ENCODE measurements at places on chromosomes 2 and 18.
A peak's percentile ranks its signal among the peaks of the same experiment; 100 is the strongest.

DNA sequence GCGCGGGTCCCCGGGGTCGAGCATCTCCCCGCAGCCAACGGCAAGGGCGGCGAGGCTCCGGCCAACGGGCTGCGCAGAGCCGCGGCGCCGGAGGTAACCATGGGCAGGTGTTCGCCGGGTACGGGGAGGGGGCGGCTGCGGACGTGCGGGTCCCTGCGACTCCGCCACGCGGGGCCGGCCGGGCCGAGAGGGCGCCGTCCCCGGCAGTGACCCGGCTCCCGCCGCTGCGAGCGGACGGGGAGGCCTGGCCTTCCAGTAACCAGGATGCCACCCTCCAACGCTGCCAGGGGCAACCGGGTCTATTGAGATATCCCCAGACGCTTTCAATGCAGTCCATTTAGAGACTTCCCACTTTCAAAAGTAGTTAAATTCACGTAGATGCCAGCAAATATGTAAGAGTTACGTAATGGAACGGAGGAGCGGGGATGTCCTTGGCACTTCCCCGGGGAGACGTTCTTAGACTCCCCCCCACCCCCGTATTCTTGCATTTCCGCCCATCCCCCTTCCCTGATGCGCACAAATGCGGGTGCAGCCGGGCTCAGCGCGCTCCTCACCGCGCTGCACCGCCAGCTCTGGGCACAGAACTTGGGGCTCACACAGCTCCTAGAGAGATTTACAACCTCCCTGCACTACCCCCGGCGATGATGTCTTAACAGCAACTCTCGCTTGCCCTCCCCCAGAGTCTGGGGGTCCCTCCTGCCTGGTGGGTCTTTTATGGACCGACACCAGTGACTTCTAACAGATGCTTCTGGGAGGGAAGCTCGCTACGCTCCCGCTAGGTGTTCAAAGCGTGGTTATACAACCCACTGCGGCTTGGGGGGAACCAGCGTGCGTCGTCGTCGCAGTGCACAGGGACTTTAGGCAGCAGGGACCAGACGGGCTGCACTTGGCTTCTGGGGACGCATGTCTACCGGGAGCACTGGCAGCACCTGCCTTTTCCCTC is 657 bp downstream of the SGPP2 start:
- peak; percentile 20 for DNase-seq
- peaks cover 11% of the 10 kb centered on the region for H3K4me1 ChIP-seq
- peaks cover 42% of the 10 kb centered on the region for H3K27me3 ChIP-seq
- peaks cover 5% of the 10 kb centered on the region for H3K36me3 ChIP-seq
- H3K27ac ChIP-seq: no peak overlapping the region

GRCh38 chr2:106827158-106827557 is 58.8 kb downstream of the ST6GAL2 start:
- no peak for DNase-seq
- no peaks in the 10 kb centered on the region for H3K36me3 ChIP-seq
- H3K27ac ChIP-seq: no peak overlapping the region
- H3K4me3 ChIP-seq: no peak overlapping the region
- no peaks in the 10 kb centered on the region for H3K27me3 ChIP-seq
- H3K4me1 ChIP-seq: no peaks in the 10 kb centered on the region

- H3K27ac ChIP-seq: no peak overlapping the region
- no peaks in the 10 kb centered on the region for H3K36me3 ChIP-seq
- H3K4me3 ChIP-seq: no peak overlapping the region
- peaks cover 13% of the 10 kb centered on the region for H3K4me1 ChIP-seq
- H3K27me3 ChIP-seq: peaks cover 33% of the 10 kb centered on the region
Observed at GRCh38 chr2:110804915-110805314, 72.5 kb downstream of the ACOXL start.

GRCh38 chr2:160493227-160494028 is at the start of gene RBMS1:
Gene RBMS1, minus strand, starts transcription at chr2:160493807. Its CDS starts 444 bp downstream, at chr2:160493363.
- peak within 1 kb of the TSS; percentile 91 for H3K27ac ChIP-seq
- H3K27me3 ChIP-seq: peaks cover 9% of the 10 kb centered on the region

- no peak overlapping the region for H3K4me3 ChIP-seq
- H3K27me3 ChIP-seq: no peaks in the 10 kb centered on the region
- no peak overlapping the region for H3K27ac ChIP-seq
- DNase-seq: no peak
- no peaks in the 10 kb centered on the region for H3K36me3 ChIP-seq
Observed at GRCh38 chr2:37555457-37555856, 116.0 kb downstream of the CDC42EP3 start.

- no peak overlapping the region for H3K4me3 ChIP-seq
- peaks cover 3% of the 10 kb centered on the region for H3K36me3 ChIP-seq
- peaks cover 11% of the 10 kb centered on the region for H3K4me1 ChIP-seq
- H3K27me3 ChIP-seq: no peaks in the 10 kb centered on the region
Observed at GRCh38 chr2:1567556-1568344, 154.5 kb downstream of the TPO start.

- no peak overlapping the region for H3K4me3 ChIP-seq
- H3K4me1 ChIP-seq: no peaks in the 10 kb centered on the region
- H3K27me3 ChIP-seq: peaks cover 24% of the 10 kb centered on the region
- H3K27ac ChIP-seq: no peak overlapping the region
Observed at GRCh38 chr2:237815637-237816036, 17.1 kb downstream of the RBM44 start.

DNA sequence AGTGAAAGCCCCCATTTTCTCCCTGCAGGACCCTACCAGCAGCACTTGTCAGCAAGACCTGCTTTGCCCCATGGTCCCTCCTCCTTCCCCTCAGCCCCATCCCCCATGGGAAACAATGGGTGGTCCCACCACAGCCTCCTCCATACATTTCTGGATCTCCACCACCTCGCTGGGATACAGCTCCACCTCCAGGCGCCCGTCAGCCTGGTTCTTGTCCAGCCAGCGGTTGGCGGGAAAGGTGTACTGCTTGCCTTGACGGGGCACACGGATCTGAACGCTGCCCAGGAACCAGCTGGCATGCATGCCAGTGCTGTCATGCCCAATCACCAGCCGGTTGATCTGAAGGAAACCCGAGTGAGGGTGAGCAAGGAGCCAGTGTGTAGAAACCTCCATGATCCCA is 90.9 kb downstream of the LOXHD1 start:
- H3K4me3 ChIP-seq: no peak overlapping the region
- no peaks in the 10 kb centered on the region for H3K4me1 ChIP-seq
- DNase-seq: no peak
- peaks cover 2% of the 10 kb centered on the region for H3K27me3 ChIP-seq
- H3K36me3 ChIP-seq: no peaks in the 10 kb centered on the region
- H3K27ac ChIP-seq: no peak overlapping the region

DNA sequence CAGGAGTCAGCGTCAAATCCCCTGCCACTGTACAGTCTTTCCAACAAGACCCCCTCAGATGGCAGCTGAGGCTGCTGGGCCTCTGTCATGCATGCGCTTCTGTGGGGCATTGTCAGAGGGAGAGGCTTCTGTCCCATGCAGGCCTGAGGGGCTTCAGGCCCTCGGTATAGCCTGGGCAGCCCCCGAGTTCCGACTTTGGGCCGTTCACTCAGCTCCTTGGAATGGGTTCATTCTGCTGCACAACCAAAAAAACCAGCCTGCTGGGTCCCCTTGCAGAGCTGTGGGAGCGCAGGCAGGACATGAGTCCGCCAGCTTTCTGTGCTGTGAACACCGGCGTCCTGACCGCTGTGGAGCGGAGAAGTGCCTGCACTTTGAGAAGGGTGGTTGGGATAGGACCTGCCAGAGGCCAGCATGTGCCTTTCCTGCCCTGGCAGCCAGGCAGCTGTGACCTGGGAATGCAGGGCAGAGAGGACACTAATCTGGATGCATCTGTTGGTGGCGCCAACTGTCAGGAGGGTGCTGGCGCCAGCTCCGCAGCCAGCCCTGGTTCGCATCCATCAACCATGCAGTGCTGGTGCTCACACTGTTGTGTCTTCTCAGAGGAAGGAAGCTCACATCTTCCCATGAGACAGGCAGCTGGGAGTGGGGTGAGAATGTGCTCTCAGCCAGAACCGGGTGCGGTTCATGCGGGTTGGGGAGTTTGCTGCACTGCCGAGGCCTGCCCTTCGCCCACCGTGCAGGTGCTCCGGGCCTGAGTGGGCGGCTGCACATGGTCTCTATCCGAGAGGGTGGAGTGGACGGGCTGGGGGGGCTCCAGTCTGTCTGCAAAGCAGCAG is 14.3 kb downstream of the ARHGEF4 start:
- no peak overlapping the region for H3K4me3 ChIP-seq
- H3K36me3 ChIP-seq: no peaks in the 10 kb centered on the region
- no peak for DNase-seq
- H3K27ac ChIP-seq: no peak overlapping the region
- no peaks in the 10 kb centered on the region for H3K4me1 ChIP-seq
- H3K27me3 ChIP-seq: peaks cover under 1% of the 10 kb centered on the region

GRCh38 chr18:46821856-46822711 is 65.2 kb upstream of the ST8SIA5 start:
- DNase-seq: no peak
- no peak overlapping the region for H3K4me3 ChIP-seq
- peaks cover 19% of the 10 kb centered on the region for H3K36me3 ChIP-seq
- H3K27me3 ChIP-seq: no peaks in the 10 kb centered on the region
- no peaks in the 10 kb centered on the region for H3K4me1 ChIP-seq
- H3K27ac ChIP-seq: no peak overlapping the region

DNA sequence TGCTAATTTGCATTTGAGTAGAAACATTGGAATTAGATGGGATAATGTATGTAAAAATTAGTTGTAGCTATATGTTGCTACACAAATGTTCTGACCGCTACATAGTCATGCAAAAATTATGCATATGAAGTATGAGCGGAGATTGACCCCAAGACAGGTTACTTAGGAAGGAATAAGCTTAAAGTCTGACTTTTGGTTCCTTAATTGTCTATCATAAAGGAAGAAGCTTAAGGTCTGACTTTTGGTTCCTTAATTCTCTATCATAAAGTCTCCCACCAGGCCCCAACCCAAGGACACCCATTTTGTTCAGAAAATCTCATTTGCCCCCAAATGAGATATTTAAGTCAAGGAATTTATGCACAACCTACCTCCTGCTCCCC is 106.5 kb downstream of the EVA1A start:
- no peaks in the 10 kb centered on the region for H3K4me1 ChIP-seq
- no peak for DNase-seq
- peaks cover 4% of the 10 kb centered on the region for H3K27me3 ChIP-seq
- no peak overlapping the region for H3K27ac ChIP-seq
- no peak overlapping the region for H3K4me3 ChIP-seq
- H3K36me3 ChIP-seq: no peaks in the 10 kb centered on the region
